ENCODE measurements at places on chromosomes 5 and 9.

GRCh38 chr9:135969064-135969683 lies 8.0 kb upstream of the UBAC1 start:
- peaks cover 13% of the 10 kb centered on the region for H3K4me1 ChIP-seq
- no peak overlapping the region for H3K4me3 ChIP-seq
- H3K27me3 ChIP-seq = peaks cover 2% of the 10 kb centered on the region
- H3K36me3 ChIP-seq = no peaks in the 10 kb centered on the region
- DNase-seq = no peak

DNA sequence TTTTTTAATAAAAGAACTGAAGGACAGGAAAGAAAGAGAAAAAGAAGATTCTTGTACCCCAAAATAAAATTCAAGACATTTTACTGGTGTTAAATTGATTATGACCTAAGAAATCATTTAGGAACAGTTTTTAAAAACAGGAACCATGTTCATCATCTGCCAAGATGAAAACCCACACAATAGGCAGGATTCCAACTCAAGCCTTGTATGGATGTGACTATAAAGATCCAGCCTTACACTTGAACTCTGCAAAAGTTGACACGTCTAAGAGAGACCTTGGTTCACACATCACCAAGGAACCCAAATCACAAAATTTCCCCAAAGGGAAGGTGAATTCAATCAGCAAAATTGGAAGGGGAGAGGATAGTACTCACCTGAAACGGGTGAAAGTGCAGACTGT lies 82.6 kb downstream of the SMIM23 start:
- no peak overlapping the region for H3K27ac ChIP-seq
- DNase-seq = no peak
- H3K27me3 ChIP-seq = no peaks in the 10 kb centered on the region
- H3K4me1 ChIP-seq = no peaks in the 10 kb centered on the region

DNA sequence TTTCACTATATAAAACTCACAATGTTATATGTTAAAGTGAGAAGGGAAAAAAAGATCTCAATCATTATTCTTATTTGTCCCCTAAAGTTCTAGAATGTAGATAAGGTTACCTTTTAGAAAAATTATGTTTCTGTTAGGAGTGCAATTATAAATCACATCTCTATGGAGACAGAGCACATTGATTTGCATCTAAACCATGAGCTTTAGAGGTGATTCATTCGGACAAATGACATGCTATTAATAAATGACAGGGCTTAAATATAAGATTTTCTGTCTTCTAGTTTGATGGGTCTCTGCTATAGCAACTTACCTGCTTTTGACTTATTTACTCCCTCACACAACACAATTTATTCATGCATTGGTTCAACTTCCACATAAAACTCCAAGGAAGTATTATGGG lies 39.8 kb downstream of the RASEF start:
- no peak overlapping the region for H3K4me3 ChIP-seq
- H3K27ac ChIP-seq = no peak overlapping the region
- no peaks in the 10 kb centered on the region for H3K27me3 ChIP-seq
- no peaks in the 10 kb centered on the region for H3K36me3 ChIP-seq
- no peak for DNase-seq
- H3K4me1 ChIP-seq = no peaks in the 10 kb centered on the region

DNA sequence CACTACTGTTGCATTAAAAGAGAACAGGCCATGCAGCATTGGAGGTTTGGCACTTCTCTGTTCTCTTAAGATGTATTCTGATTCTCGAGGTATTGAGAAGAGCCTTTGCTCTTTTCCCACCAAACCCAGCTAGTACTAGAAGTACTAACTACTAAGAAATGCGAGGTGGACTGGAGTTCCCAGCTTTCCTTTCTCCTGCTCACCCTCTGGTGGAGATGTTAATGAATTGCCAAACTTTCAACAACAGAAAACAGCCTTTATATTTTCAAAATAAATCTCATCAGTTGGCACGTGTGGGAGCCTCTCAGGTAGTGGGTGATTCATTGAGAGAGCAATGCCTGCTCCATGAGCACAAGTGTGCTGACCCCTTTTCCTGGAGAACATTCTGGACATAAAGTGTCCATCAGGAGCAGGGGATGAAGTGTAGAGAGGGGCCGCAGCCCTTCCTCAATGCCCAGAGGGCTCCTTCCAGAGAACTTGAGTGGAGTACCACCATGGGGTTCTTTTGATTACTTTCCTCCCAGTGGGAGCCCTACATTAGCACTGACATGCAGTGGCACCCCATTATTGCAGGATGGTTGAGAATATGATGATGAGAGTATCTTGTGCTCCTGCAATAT lies 45.7 kb downstream of the TMEM174 start:
- no peaks in the 10 kb centered on the region for H3K36me3 ChIP-seq
- no peak for DNase-seq
- H3K27me3 ChIP-seq = peaks cover 83% of the 10 kb centered on the region

DNA sequence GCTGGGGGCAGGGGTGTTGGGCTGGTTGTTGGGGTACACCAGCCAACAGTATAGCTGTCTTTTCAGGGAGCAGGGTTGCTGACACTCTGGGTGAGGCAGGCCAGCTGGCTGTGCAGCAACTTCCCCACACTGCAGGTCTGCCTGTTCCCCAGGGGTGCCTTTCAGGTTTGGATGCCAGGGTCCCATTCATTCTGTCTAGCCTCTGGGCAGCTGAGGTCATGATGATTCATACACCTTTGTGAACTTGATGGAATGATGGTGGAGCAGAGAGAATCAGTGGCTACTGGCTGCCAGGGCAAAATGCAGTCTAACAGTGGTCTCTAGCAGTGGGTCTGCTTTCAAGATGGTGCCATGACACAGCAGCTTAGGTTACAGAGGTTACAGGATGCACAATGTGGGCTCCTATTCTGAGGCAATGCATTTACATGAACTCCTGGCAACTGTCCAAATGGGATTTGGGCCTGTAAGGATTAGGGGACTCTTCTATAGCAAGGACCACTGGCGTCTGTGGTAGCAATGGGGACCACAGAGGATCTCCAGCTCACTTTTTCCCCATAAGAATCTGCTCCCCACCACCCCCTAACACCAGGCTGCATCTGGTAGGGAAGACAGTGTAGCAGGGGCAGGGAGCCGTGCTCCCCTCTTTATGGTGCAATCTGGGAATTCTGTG lies 103.7 kb downstream of the FEM1C start:
- no peak overlapping the region for H3K4me3 ChIP-seq
- H3K4me1 ChIP-seq = no peaks in the 10 kb centered on the region
- no peak overlapping the region for H3K27ac ChIP-seq
- H3K36me3 ChIP-seq = no peaks in the 10 kb centered on the region

GRCh38 chr9:98164912-98165311 lies 27.5 kb downstream of the CORO2A start:
- H3K36me3 ChIP-seq = no peaks in the 10 kb centered on the region
- no peak for DNase-seq
- H3K27ac ChIP-seq = no peak overlapping the region

Measured in activated CD8-positive, alpha-beta memory T cell treated with anti-CD3 and anti-CD28 coated beads, Interleukin-2, amount 10 ng/mL, durations not matched to agents 7 days and 5 days (primary cell).